ENCODE measurements at places on chromosomes 3 and 15. TPM values are rescaled to one million over a fixed set of nuclear protein-coding genes. Genes with fewer than 3 reads are reported as not detected.

GRCh38 chr3:126948980-126949535, 33.9 kb upstream of the PLXNA1 start:
- no peaks in the 10 kb centered on the region for H3K27me3 ChIP-seq
- no peaks in the 10 kb centered on the region for H3K36me3 ChIP-seq
- H3K27ac ChIP-seq, result no peak overlapping the region
- H3K4me1 ChIP-seq, result no peaks in the 10 kb centered on the region
- H3K4me3 ChIP-seq, result no peak overlapping the region

DNA sequence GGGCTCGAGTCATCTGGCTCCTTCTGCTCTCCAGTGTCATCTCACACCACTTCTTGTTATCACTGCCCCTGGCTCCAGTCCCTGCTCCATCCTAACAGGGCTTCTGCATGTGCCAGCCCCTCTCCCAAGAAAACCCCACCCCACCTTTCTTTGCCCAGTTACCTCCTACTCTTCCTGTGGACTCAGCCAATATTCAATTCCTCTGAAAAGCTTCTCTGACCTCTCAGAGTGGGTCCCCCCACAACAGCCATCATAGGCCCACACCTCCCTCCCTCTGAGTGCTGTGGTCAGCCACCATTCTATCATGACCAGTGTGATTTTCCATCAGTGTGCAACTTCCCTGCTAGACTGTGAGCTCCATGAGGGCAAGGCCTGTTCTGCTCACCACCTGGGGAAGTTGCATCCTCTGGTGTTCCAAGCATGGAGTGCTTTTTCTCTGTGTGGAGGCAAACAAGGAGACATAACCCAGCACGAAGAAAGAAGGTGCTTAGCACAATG, 71.6 kb downstream of the ADCY5 start:
- no peaks in the 10 kb centered on the region for H3K36me3 ChIP-seq
- H3K27ac ChIP-seq, result no peak overlapping the region
- H3K4me3 ChIP-seq, result no peak overlapping the region
- H3K27me3 ChIP-seq, result no peaks in the 10 kb centered on the region

DNA sequence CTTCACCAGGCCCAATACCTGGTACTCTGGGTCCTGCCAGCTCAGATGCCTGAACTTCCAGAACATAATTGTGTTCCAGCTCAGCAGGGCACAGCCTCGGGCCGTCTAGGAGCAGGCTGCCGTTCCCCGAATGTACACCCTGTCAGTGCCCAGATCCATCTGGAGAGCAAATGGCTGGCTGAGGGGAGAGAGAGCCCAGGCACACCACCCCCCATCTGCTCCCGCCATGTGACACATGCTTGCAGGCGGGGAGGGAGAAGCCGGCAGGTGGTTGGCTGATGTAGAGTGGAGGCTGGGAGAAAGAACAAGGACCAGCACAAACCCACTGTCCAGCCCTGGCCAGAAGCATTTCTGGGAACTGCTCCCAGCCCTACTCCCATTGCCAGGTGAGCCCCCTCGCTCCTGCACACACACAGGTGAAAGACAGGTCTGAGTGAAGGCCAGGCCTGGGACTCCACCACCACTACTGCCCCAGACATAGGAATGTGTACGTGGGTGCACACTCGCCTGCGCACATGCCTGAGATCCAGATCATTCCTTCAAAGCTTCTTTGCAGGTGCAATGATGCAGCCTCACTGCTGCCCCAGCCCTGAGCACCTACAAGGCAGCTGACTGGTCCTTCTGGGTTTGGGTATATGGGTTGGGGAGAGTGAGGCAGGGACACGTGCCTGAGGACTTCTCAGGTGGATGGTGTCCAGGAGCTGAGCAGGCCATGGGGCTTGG, 53.5 kb downstream of the SEMA5B start:
- no peak for DNase-seq
- H3K36me3 ChIP-seq, result no peaks in the 10 kb centered on the region
- no peaks in the 10 kb centered on the region for H3K4me1 ChIP-seq
- no peaks in the 10 kb centered on the region for H3K27me3 ChIP-seq
- no peak overlapping the region for H3K4me3 ChIP-seq

GLDN gene
- 8.8 TPM for total RNA-seq

DNA sequence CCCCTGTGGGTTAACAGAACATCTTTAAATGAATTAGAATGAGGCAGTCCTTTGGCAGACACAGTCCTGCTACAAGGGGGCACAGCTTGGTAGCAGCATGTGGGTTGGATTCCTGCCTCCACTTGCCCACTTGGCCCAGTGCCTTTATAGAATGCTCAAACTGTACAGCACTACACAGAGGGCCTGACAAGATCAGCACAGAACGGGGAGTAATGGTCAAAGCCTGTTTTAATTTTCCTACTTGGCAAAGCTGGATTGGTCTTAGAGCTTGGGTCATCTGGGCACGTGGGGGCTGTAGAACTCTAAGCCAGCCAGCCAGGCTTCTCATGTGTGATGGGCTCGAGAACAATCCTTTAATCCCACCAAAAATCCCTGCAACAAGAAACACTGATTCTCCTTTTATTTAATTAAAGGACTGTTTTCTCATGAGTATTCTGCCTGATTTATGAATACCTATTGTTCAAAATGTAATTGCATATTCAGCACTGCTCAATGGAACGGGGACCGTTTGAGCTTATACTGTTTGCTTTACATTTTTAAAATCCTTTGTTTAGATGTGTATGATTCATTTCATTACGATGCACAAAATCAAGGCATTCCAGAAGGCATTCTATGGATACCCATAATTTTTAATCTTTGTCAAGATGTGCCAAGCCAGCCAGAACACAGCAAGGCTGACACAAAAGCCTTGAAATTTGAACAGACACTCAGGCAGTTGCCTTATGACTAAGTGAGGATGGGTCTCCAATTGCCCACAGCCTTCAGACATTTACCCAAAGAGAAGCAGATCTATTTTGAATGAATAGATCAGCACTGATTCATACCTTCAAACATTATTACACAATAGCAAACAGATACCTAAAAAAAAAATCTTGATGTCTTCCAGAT, 249.3 kb upstream of the TGFBR2 start:
- H3K4me3 ChIP-seq, result no peak overlapping the region
- no peaks in the 10 kb centered on the region for H3K36me3 ChIP-seq
- peaks cover 13% of the 10 kb centered on the region for H3K4me1 ChIP-seq
- H3K27ac ChIP-seq, result no peak overlapping the region
- H3K27me3 ChIP-seq, result no peaks in the 10 kb centered on the region

DNA sequence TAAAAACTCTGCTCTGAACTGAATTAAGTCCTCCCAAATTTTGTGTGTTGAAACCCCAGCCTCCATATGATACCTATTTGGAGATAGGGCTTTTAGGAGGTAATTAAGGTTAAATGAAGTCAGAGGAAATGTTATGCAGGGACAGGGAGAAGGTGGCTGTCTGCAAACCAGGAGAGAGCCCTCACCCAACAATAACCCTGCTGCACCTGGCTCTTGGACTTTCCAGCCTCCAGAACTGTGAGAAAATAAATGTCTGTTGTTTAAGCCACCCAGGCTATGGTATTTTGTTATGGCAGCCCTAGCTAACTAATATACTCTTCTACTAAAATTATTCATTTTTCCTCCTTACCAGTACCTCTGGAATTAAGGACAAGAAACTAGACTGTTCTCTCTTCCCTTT, 79.5 kb downstream of the MEIS2 start:
- peak overlapping the region; percentile 73 for H3K27ac ChIP-seq
- no peaks in the 10 kb centered on the region for H3K36me3 ChIP-seq
- peaks cover 43% of the 10 kb centered on the region for H3K4me1 ChIP-seq
- no peak overlapping the region for H3K4me3 ChIP-seq

All from adrenal gland (tissue), 19 donors.